ENCODE measurements at places on chromosomes 2 and 18.

GRCh38 chr2:37449761-37450296 lies 105.4 kb downstream of the QPCT start:
- DNase-seq, result no peak

DNA sequence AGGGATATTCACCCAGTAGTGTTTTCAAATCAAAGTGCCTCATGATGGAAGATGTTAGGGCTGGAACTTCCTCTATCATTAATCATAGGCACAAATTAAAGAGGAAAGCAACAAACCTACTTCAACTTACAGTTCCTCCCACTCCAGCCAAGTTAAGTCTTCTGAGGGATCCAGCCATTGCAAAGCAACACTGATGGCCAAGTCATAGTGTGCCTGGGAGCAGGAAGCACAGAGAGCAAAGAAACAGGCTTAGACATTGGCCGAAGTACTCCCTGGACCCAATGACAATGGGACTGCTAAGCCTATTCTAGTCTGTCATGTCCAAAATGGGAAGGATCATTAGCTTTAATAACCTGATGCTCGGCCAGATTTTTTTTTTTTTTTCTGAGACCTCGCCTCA lies 7.0 kb downstream of the C2orf80 start:
- no peak for DNase-seq

DNA sequence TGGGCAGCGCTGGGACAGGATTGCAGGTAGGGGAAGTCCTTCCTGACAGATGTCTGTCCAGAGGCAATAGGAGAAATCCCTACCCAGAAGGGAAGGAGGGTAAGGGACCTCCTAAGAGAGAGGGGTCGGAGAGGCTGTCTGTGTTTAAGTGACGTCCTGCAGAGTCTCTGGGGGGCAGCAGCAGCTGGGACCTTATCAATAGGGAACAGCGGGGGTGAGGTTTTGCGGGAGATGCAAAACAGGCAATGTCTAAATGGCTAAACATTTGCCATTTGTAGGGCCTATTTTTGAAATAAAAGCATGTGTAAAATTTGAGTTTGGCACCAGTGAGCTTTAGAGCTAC lies 108.7 kb upstream of the HS6ST1 start:
- no peak for DNase-seq

DNA sequence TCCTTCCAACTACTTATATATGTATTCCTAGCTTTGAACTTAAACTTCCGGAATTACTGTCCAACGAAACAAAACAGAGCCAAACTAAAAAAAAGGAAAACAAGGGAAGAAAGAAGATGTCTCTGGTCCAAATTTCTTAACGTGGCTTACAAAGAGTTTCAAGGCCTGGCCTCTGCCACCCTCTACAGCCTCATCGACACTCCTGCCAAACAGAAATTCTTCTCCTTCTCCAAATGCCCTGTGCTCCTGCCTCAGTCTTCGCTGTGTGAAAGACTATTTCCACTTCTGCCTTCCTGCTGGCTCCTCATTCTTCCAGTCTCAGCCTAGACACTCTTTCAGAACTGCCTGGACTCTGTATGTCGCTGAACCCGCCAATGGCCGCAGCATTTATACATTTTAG lies 249.2 kb downstream of the TXNL1 start:
- DNase-seq, result no peak

DNA sequence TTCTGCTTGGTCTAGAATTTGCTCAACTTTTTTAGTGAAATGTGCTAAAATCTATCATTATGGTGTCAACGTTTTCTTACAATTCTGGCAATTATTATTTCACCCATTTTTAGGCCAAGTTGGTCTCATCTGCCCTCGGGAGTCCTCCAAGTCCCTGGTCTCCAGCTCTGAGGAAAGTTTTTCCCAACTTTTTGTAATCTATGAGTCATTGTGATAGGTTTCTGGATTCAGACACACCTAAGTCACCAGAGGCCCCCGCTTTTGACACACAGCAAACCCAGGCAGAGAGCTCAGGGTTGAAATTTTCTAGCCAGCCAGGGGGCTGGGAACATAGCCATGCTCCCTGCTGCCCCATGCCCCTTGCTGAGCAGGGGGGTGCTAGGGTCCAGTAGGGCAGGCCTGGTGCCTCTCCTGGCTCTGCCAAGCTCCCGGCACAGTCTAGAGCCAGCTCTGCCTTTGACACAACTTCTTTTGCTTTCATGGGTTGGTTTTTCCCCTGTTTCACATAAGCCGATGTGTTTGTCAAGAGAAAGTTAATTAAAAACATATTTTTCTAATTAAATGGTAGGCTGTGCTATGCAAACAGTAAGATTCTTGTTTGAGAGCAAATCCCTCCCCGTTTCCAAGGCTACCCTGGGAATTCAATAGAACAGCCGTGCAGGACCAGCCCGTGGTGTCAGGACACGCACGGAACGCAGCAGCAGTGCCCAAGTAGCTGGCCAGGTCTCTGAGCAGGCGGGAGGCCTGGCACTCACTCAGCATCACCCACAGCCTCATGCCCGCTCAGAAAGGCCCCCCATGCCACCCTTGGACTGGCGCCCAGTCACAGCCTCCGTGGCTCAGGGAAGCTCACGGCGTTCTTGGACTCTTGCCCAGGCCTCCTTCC lies 25.5 kb upstream of the SNED1 start:
- DNase-seq, result no peak

DNA sequence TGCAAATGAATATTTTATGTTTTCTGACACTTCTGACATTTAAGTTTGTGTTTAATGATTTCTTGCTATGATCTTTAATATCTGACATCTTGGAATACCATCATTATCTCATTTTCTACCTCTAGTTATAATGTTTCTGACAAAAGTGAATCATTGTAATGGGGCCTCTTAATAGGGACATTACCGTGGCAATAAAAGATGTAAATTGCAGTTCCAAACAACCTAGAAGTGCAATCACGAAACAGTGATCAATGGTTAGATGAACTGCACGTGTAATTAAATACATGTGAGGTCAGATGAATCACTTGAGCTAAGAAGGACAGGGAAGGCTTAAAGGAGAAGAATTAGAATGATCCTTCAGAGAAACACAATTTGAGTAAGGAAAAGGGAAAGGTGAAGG lies 1078.3 kb downstream of the DPP10 start:
- DNase-seq, result no peak

Measured in activated T-cell treated with anti-CD3 and anti-CD28 coated beads, Interleukin-2, amount 50 U/mL, for 48 hours (primary cell).